Stimulated activated CD8-positive, alpha-beta memory T cell treated with anti-CD3 and anti-CD28 coated beads, Interleukin-7, amount 100 ng/mL, for 4 hours (primary cell): ENCODE measurements at places on chromosomes 5 and 9.
A peak's percentile ranks its signal among the peaks of the same experiment; 100 is the strongest.

- DNase-seq, result no peak
Measured at GRCh38 chr5:130055572-130055971, 151.3 kb downstream of the CHSY3 start.

- DNase-seq, result no peak
Measured at GRCh38 chr5:10702040-10702629, 58.9 kb downstream of the DAP start.

- no peak for DNase-seq
Measured at GRCh38 chr9:18357321-18357720, 116.6 kb upstream of the ADAMTSL1 start.

- DNase-seq, result no peak
Measured at GRCh38 chr5:1552521-1553255, 28.9 kb upstream of the LPCAT1 start.

DNA sequence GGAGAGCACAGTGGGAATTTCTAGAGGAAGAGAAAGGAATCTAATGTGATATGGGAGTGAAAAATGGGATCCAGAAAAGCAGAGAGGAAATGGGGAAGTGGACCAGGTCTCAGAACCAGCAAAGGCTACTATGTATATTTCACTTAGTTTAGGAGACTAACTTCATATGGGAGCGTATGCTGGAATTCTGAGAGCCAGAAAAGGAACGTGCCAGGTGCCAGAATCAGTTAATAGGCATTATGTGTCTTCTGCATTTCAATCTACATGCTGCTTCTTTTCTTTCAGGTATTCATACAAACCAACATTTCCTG, 28.5 kb upstream of the IFNA14 start:
- DNase-seq, result no peak

GRCh38 chr5:30725073-30725472, 468.4 kb upstream of the CDH6 start:
- DNase-seq, result no peak

GRCh38 chr9:136021171-136021871, 60.1 kb upstream of the UBAC1 start:
- no peak for DNase-seq

DNA sequence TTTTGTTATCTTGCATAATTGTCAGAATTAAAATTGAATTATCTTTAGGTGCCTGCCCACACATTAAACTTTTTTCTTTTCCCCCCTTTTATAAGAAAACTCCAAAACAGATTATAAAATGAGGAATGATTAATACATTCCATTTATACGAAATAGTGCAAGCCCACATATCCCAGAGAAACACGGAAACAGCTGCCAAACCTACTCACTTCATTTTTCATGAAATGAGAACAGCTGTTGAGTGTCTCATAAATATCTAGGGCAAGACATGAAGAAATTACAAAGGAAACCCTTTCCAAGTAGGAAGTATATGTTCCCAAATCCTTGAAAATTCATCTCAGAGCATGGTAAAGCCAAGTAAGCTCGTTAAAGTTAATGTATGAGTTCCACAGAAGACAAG, 459.4 kb upstream of the NMUR2 start:
- DNase-seq, result no peak

DNA sequence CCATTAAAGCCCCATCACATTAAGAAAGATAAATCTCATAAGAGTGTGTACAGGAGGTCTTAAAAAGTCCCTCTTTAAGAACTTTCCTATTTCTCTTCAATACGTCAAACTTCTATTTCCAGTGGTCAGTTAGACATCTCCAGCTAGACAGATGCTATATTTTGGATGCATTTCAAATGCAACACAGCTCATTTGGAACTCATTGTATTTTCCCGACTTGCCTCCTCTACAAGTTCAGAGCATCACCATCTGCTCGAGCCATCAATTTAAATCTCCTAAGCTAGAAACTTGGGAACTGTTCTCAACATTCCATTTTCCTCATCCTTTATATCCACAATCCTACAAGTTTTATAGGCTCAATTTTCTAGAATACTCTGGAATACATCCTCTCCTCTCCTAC, 3.2 kb upstream of the UHRF2 start:
- DNase-seq, result no peak

GRCh38 chr9:97735070-97735600, 38.0 kb upstream of the XPA start:
- DNase-seq, result no peak

DNA sequence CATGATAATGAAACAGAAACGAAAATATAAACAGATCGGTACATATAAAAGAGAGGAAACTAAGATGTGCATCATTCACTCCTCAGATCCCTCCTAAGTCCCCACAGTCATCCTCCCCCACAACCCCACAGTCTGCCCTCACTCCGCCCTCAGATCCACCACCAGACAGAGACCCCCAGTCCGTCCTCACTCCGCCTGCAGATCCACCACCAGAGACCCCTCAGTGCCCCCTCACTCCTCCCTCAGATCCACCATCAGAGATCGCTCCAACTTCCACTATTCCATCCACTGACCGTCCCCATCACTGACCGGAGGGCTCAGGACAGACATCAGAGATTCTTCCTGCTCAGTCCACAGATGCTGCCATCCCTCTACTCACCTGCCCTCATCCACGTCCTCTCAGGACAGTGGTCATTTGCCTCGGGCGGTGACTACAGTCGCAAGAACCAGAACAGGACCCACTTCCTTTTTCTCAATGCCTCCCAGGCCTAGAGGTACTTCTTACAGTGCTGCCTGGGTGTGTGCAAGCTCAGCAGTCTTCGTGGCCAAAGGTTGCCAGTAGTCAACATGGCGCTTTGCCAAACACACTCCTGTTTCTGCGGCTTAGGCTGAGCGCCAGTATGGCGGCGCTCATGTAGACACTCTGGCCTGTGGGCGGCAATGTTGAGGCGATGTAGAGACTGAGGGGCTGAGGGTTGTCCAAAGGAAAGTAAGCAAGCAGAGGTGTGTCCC, 8.3 kb upstream of the SPATA31C1 start:
- DNase-seq, result no peak

DNA sequence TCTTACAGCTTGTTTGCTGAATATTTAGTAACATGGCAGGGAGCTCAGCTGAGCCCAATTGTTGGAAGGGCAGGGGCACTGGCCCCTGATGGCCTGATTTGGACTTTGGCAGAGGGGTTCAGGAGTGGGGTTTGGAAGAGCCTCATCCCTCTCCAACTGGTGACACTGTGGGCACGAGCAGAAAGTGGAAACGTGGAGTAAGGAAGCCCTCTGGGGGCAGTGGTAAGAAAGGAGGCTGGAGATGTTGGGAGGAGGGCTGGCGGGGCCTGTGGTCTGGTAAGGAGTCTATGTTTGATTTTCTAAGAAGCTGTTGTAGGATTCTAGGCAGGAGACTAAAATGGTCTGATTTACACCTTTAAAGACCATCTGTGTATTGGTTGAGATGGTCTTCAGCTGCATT, 208.9 kb downstream of the HSPA4 start:
- DNase-seq, result no peak

GRCh38 chr5:122516432-122516743, 204.4 kb downstream of the SNCAIP start:
- no peak for DNase-seq

- DNase-seq, result no peak
Measured at GRCh38 chr5:95983080-95983479, 21.4 kb upstream of the ELL2 start.

DNA sequence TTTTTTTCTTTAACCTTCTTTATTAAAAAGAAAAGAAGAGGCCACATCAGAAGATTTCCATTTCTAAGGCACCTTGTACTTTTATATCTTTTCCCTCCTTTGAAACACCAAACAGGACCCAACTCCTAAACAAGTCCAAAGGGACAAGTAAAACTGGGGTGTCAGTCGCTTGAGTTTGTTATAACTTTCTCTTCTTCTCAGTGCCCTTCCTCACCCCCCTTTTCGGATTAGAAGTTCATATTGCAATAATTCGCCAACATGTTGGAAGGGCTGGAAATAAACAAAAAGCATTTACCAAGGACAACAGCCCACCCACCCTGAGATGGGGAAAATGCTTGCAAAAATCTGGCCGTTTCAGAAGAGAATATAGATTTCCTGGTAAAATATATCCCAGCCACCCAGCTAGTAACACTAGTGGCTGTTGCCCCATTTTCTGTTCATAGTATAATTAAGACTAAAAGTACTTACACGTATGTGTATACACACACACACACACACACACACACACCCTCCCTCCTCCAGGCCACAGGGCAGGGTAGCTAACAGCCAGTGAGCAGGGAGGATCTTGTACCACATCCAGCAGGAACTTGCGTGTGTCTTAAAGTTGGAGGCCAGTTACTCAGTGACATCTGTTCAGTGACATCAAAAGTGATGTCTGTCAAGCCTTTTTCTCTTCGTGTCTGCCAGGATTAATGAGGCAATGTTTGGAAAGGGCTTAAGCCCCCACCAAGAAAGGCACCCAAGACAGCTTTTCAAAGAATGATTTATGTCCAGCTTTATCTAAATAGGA, 149.1 kb upstream of the KLF4 start:
- DNase-seq, result no peak

DNA sequence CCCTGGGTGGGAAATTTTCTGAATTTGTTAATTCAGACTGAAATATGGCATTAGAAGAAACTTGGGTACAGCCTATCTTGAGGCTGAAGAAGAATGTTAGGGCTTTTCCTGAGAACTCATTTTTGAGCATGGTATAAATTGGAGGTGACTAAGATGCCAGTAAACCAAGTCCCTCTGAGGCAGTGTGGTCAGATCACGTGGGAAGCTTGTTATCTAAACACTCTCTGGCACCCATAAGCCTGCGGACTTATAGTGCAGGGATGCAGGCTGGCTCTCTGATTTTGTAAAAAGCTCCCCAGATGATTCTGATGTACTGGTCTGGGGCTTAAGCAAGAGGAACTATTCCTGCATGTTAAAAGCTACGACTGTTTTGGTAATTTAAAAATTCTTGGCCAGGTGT, 34.3 kb downstream of the MTMR12 start:
- DNase-seq, result peak; percentile 13

- no peak for DNase-seq
Measured at GRCh38 chr5:371811-372555, 50.5 kb downstream of the AHRR start.
